ENCODE measurements at places on chromosomes 6 and 20.

DNA sequence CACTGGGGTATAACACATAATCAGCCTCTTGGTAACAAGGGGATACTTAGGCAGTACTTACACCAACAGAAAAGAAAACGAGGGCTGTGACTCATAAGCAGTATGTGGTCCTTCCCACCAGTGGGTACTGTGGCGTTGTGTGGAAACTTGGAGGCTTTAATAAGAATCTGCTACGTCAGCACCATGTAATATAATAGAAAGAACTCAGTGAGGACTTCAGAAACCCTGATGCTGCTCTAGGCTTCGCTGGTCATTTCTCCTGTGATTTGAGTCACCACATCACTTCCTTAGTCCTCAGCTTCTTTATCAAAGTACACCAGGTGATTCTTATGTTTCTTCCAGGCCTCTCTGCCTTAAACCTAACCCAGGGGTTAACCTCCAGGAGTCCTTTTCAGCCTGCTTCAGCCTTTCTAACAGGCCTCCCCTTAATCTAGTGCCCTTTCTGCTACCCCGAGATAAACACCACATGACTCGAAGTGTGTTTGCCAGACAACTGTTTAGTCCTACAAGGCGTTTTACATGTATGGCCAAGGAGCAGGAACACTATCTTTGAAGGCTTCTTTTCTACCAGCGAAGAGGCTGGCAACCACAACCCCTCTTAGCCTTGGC, 68.5 kb downstream of the FYN start:
- peaks cover 3% of the 10 kb centered on the region for H3K27me3 ChIP-seq
- H3K27ac ChIP-seq, result no peak overlapping the region

GRCh38 chr6:102114402-102114801, 720.9 kb downstream of the GRIK2 start:
- DNase-seq, result no peak
- H3K4me1 ChIP-seq, result no peaks in the 10 kb centered on the region
- H3K4me3 ChIP-seq, result no peak overlapping the region
- peaks cover 3% of the 10 kb centered on the region for H3K27me3 ChIP-seq
- no peaks in the 10 kb centered on the region for H3K36me3 ChIP-seq
- no peak overlapping the region for H3K27ac ChIP-seq

- no peaks in the 10 kb centered on the region for H3K27me3 ChIP-seq
- no peak overlapping the region for H3K27ac ChIP-seq
- DNase-seq, result no peak
- no peaks in the 10 kb centered on the region for H3K4me1 ChIP-seq
- no peaks in the 10 kb centered on the region for H3K36me3 ChIP-seq
These were observed 35.1 kb upstream of the DUSP22 start for GRCh38 chr6:257031-257725.

GRCh38 chr6:65786815-65787214, 79.8 kb upstream of the EYS start:
- H3K36me3 ChIP-seq, result peaks cover 6% of the 10 kb centered on the region
- DNase-seq, result no peak
- no peak overlapping the region for H3K27ac ChIP-seq
- H3K27me3 ChIP-seq, result peaks cover 1% of the 10 kb centered on the region
- no peaks in the 10 kb centered on the region for H3K4me1 ChIP-seq

DNA sequence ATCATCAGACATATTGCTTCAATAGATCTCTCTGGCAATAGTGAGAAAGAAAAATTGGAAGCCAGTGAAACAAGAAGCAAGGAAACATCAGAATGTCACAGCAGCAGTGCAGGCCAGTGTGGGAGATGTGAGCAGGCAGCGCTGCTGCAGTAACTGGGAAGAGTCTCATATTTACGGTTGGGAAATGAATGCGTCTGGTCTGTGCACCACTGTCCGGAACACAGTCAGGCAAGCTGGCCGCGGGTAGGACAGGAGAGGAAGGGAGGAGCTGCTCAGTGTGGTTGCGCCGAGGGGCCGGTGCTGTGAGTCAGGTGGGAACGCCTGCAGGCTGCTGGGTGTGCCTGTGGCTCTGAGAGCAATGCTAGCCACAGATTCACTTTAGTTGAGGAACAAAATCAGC, 6.4 kb upstream of the PSMG4 start:
- no peak for DNase-seq
- peaks cover 31% of the 10 kb centered on the region for H3K4me1 ChIP-seq

DNA sequence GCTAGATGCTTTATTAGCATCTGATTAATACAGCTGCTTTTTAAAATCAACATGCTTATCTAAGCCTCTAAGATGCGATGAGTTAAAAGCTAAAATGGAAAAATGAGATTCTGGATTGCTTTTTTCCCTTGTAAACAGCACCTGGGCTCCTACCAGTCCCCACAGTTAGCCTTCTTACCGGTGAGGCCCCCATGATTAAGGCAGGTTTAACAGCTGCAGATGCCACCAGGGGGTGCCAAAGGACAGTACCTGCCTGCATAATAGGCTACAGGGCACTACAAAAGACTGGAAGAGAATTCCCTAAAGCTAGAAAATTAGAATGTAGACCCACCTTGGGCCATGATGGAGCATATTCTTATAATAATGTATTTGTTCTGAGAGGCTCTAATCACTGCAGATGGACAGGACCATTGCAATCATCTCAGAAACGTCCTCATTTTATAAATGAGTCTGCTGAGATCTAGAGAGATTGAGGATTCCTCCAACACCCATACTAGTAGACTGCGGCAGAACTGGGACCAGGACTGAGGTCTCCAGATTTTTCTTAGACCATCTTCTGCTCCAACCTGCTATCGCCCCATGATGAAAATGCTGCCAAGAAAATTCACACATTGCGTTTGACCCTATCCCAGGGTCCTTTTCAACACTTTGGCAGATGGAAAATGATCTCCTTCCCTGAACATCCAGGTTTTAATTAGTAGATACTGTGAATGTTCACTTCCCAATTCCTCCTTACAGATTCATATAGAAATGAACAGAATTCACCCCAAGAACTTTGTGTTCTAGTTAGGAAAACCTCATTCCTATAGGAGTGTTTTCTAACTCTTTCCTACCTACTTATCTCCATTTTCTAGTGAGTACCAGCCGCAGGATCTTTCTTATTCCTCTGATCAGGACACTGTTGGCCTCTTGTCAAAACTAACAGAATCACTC, 148.8 kb downstream of the RPS12 start:
- no peak overlapping the region for H3K27ac ChIP-seq
- H3K36me3 ChIP-seq, result no peaks in the 10 kb centered on the region
- peaks cover 3% of the 10 kb centered on the region for H3K27me3 ChIP-seq
- peak; percentile 84 for DNase-seq
- no peak overlapping the region for H3K4me3 ChIP-seq

DNA sequence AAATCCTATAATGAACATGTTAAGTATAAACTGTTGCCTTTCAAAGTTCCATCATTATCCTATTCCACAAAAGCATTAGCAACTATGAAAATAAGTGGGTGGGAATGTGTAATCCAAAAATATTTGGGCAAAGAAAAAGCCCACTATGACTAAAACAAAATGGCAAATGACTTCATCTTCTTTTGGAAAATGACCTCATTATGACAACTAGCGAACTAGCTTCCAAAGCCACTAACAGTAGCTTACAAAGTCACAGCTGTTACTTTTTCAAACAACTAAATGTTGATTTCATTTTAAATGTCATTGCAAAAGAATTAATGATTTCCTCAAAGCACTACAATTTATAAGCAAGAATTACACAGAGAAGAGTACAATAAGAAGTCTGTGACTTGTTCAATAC, 49.8 kb upstream of the RUNX2 start:
- H3K27me3 ChIP-seq, result no peaks in the 10 kb centered on the region
- H3K36me3 ChIP-seq, result peaks cover 7% of the 10 kb centered on the region
- H3K27ac ChIP-seq, result no peak overlapping the region

DNA sequence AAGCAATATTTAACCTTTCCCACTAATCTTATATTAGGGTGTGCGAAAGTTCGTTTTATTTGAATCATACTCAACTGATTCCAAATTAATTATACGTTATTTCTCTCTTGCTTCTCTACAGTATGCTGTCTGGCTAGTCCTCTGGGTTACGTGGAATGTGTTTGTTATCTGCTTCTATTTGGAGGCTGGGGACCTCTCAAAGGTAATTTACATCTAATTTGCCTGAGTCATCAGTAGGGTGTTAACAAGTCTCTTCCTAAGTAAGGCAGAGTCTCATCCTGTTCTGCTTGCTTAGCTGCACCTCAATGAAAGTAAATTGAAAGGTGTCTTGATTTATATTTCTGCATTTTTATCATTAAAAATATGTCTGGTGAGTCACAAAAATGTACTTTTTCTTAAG, 551.5 kb downstream of the NKAIN2 start:
- H3K4me1 ChIP-seq, result peaks cover 14% of the 10 kb centered on the region
- H3K4me3 ChIP-seq, result no peak overlapping the region
- no peak overlapping the region for H3K27ac ChIP-seq
- no peak for DNase-seq

DNA sequence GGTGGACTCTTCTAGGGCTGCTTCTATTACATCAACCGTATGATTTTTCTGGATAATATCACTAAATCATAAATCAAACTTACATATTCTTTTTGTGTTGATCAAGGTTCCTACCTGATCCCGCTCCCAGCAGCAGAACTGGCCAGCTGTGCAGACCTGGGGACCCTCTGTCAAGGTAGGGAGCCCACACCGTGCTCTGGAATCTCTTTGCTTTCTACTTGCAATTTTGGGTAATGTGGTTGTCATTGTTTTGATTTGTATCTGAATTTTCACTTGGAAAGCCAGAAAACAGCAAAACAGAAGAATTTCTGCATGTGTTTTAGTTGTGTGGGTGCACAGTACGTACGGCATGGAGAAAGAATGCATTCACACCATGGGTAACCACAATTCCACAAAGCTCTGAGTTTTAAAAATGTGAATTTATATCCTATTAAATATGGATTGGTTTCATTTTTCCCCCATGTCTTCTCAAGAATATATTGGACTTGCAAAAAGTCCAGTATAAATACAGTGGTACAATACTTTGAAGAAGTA, 80.1 kb downstream of the ADGRG6 start:
- no peak for DNase-seq
- H3K4me3 ChIP-seq, result no peak overlapping the region
- no peaks in the 10 kb centered on the region for H3K36me3 ChIP-seq
- no peak overlapping the region for H3K27ac ChIP-seq
- no peaks in the 10 kb centered on the region for H3K27me3 ChIP-seq

DNA sequence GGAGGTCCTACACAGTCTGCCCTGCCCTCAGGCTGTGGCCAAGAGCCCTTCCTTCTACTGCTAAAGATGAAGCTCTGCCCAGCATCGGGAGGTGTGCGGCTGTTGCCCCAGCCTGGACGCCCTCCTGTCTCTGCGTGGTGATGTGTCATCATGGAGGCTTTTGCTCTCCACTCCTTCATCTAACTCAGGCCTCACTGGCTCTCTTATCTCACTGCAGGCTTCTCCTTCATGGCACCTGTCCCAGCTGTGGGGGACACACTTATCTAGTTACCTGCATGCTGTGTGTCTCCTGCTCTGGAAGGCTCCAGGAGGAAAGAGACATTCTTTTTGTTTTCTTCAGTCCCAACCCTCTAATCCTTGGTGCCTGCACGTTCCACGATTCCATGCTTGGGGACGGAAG, 89.1 kb downstream of the PSMG4 start:
- no peak for DNase-seq
- H3K4me3 ChIP-seq, result peak overlapping the region; percentile 65
- H3K4me1 ChIP-seq, result peaks cover 86% of the 10 kb centered on the region

DNA sequence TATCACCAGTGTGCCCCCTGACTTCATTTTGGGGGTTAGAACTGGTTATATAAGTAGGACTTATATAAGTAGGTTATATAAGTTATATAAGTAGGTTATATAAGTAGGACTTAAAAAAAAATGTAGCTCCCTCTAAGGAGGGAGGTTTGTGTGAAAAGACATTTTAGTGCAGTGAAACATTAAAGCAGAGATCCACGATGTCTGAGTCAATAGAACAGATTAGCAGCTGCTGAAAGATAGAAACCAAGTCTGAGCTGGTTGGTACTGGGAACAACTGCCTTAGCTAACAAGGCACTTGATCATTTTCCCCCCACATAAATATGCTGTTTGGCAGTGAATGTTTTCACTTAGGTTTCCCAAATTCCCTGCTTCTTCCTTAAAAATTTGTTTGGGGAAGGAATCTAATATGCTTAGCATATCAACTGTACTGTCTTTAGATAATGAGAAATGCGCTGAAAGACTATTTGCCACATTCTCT, 2.1 kb upstream of the RPS12 start:
- H3K36me3 ChIP-seq, result no peaks in the 10 kb centered on the region
- H3K4me1 ChIP-seq, result peaks cover 21% of the 10 kb centered on the region
- H3K27ac ChIP-seq, result peak overlapping the region; percentile 91
- peak overlapping the region; percentile 98 for H3K4me3 ChIP-seq

All from glutamatergic neuron (in vitro differentiated cells).